ENCODE measurements at places on chromosomes 11 and 22. TPM values are rescaled to one million over a fixed set of nuclear protein-coding genes. Genes with fewer than 3 reads are reported as not detected.

The ZW10 gene
- total RNA-seq: 14.4 TPM

The API5 gene
- total RNA-seq: 58.1 TPM

The CLMP gene
- total RNA-seq: 26.6 TPM

The EXPH5 gene
- total RNA-seq: 0.05 TPM

The SCGB1C1 gene
- total RNA-seq: not detected

The MYRF gene
- 15.3 TPM for total RNA-seq

The TEX54 gene
- not detected for total RNA-seq

The TMEM151A gene
- 3.6 TPM for total RNA-seq

The DCUN1D5 gene
- total RNA-seq: 59.7 TPM

The TOM1 gene
- total RNA-seq: 12.9 TPM

The WEE1 gene
- total RNA-seq: 24.2 TPM

All from A549 treated with Hydrocortisone at 1 μM for 4 hours (cell line).